ENCODE measurements at places on chromosomes 4 and X.

DNA sequence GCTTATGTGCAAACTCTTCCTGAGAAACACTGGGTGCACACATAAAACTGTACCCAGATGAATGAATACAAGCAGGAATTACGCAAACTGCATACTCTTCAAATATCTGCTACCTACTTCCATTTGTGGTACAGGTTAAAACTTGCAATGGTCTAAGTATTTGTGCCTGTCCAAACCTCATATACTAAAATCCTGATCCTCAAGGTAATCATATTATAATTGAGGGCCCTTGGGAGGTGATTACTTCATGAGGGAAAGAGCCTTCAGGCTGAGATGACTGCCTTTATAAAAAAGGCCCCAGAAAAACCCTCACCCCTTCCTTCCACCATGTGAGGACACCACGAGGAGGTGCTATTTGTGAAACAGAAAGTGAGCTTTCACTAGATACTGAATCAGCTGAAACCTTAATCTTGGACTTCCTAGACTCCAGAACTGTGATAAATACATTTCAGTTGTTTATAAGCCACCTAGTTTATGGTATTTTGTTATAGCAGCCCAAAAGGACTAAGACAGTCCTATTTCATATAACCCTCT, 1977.2 kb downstream of the PCDH7 start:
- DNase-seq: no peak

- DNase-seq: peak; percentile 13
Observed at GRCh38 chrX:56765811-56766553, 36.9 kb downstream of the NBDY start.

- DNase-seq: peak; percentile 8
Observed at GRCh38 chr4:101304916-101305315, 42.4 kb downstream of the PPP3CA start.

DNA sequence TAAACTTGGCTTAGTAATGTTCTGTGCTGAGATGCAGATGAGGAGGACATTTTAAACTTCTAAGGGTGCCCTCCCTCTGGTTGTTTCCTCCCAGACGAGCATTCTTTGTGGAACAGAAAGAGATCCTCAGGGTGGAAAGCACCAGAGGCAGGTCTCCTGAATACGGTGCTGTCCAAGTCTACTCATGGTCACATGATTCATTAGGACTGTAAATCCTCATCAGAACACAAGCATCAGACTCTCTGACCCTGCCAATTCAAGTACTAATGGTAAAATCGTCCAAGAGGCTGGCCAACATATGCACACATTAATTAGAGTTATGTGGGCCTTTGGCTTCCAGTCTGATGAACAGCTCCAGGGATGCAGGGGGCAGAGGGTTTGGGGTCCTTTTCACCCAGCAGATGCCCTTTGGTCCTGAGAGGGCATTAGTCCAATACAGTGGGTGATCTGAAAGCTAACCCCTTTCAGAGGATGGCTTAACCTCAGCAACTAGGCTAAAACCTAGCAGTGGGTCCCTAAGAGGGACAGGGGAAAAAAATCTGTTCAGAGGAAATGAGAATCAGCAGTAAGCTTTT, 18.2 kb downstream of the HAND2 start:
- no peak for DNase-seq

- no peak for DNase-seq
Observed at GRCh38 chr4:85812776-85813175, 337.8 kb downstream of the ARHGAP24 start.

DNA sequence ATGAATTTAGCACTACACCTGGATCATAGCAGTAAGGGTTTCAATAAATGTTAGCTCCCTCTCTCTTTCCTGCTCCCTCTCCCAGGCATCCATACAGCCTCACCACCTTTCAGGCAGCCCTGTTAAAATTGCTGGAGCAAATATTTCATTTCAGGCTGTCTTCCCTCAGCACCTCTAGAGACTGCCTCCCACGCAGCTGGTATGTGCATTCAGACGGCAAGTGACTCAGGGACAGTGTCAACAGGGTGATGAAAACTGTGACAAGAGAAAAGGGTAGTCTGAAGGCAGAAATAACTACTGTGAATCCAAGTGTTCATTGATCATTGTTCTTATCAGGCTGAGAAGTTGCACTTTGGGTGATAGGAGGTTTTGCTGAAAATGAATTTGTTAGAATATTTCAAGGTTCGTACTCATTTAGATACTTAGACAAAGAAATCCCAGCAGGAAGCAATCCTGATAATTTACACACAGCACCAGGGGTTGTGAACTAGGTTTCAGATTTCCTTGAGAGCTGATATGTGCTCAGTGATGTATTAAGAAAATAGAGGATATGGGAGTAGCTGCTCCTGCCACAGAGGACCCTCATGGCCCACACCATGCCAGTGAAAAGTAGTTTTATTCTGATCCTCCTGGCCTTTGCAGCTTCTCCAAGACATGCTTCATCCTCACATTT, 424.2 kb downstream of the FGF13 start:
- no peak for DNase-seq

GRCh38 chr4:5212255-5213013, 161.2 kb downstream of the STK32B start:
- DNase-seq: no peak

DNA sequence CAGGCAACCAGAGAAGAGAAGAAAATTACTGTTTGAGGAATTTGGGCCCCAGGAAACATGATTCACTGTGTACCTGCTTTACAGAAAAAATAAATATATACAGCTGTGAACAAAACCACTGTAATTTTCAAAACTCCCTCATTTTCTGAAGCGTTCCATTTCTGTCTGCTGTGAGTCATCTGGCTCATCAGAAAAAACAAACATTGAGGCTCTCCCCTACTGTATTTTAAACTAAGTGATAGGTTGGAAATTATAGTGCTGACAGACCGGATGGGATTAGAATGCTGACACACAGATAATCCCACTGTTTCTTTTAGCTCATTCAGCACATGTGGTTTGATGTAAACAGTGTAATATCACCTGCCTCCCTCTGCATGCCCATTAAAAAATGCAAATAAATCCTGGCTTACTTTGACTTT, 847.0 kb downstream of the TRIML1 start:
- DNase-seq: peak; percentile 36

- no peak for DNase-seq
Observed at GRCh38 chr4:87388901-87389300, 2.1 kb downstream of the HSD17B11 start.

DNA sequence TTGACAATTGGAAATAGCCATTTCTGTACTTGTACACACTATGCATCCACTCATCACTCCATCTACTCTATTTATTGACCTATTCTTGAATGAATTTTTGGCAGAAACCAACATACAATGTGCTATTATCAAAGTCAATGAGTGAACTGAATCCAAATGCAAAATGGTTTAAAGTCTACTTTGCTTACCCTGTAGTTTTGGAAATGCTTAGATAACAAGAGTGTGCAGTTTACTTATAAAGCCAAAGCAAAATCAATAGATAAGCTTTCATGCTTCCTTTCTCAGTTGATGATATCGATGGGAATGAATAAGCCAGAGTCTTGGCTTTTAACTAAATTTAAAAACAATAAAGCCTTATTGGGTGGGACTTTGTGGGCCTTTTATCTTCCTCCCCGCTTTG, 58.9 kb upstream of the SPANXB1 start:
- DNase-seq: no peak

- DNase-seq: no peak
Observed at GRCh38 chr4:78047366-78047765, 9.8 kb upstream of the FRAS1 start.

DNA sequence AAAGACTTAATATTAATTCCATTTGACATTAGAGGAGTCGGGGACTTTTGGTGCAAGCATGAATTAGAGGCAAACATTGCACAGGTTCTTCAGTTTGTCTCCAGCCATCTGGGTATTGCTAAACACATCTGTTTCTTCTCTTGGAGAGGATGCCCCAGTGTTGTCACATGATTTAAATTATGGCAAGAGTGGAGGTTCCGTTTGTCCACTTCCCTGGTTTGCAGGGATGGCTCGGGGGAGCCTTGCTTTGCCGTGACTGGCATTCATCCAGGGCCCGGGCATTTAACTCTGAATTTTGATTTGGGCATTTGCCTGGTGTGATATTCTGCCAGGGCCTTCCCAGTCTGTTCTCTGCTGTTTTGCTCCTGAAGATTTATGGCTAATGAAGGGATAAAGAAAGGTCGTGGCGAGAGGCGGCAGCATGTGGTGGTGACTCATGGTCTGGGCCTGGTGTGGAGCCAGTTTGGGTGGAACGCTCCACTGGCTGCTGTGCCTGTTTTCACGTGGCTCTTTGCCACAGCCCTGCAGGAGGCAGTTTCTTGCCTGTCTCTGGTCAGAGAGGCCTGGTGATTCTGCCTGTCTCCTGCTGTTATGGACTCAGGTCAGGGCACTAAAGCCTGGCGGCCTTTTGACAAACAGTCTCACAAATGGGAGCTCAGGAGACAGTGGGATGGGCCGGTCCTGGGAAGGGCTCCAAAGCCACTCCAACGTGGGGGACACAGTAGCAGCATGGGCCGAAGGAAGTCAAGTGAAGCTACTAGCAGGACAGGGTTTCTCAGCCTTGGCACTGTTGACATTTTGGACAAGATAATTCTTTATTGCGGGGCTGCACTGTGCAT, 99.4 kb upstream of the PGRMC2 start:
- DNase-seq: peak; percentile 90

DNA sequence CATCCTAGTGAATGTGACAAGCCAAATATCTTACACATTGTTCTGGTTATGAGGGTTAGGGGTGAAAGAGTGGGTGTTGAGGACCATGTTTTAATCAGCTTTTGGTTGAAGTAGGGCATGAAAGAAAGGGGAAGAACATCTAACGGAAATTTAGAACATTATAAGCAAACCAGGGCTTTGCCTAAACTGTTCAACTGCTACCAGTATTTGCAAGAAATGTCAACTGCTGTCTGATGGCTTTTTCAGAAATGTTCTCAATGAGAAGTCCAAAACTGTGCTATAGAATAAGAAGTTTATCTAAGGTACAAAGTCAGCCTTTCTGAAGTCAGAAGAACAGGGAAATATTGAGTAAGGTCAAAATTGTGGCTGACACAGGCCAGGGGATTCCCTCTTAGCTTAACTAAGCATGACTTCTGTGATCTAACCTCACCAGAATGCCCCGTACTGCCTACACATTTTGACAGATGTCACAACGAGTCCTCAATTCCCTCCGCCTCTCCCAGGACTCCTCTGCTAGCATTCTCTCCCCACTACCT, 67.1 kb downstream of the DTHD1 start:
- DNase-seq: no peak

DNA sequence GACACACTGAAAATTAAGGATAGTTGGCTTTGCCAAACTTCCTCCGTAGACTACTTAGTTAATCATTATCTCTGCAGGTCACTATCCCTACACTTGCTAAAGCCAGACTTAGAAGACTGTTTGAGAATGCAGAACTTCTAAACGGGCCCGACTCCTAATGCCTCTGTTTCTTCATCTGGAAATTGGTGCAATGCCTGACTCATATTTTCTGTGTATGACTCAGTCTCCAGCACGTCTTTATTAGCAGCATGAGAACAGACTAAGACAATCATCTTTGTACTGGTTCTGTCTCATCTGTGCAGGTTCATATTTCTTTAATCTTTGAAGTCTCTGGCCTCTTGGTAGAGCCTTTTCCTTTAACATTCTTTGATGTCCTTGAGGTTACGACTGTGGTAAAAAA, 411.9 kb upstream of the ACTRT1 start:
- DNase-seq: no peak

DNA sequence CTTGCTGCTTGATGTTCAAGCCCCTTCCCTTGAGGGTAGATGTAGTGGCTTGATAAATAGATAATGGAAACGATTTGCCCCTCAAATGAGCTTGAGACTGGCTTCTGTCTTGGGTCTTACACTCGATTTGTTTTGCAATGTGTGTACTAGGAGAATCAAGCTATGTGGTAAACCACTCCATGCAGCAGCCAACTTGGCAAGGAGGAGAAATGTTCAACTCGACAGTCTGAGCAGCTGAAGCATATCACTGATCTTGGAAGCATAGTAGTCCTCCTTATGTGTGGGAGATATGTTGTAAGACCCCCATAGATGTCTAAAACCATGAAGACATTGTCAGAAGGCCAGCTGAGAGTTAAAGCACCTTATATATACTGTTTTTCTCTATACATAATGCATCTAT, 125.3 kb downstream of the CCNG2 start:
- no peak for DNase-seq

DNA sequence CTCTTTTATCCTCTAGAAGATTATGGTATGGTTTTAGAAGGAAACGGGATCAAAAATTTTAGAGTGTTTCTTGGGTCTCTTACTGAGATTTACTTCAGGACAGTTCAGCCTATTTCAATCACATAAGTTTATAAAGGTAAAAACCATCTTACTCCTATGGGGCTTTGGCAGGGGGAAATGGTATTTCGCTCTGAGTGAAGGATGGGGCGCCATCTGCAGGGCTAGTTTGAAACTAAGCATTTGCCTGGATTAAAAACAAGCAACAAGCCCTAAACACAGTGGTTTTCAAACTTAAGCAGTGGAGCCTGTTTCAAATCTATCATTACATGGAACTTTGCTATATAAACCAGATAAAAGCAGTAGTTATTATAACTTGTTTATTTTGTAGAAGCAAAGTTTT, 361.5 kb upstream of the FMR1 start:
- no peak for DNase-seq

DNA sequence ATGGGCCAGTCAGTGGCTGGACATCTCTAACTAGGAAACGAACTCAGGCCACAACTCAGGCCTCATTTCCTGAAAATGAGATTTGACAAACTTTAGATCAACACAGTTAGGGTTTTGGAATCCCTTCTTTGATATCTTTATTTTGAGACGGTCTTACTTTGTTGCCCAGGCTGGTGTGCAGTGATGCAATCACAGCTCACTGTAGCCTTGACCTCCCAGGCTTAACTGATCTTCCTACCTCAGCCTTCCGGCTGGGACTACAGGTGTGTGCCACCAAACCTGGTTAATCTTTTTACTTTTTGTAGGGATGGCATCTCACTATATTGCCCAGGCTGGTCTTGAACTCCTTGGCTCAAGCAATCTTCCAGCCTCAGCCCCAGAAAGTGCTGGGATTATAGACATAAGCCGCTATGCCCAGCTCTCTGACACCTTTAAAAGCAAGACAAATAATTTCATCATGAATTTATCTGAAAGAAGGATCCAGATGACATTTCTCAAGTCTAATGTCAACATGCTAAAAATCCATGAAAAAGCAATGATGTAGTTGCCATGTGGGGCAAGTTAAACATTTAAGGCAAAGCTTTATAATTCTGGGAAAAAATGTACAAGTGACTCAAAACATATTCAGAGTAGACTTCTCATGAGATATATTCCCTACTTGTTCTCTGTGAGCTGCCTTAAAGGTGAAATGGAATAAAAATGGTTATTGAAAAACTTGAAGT, 89.1 kb upstream of the CBR4 start:
- DNase-seq: no peak

GRCh38 chr4:184147858-184148737, 69.6 kb downstream of the ENPP6 start:
- DNase-seq: no peak

- peak; percentile 54 for DNase-seq
Observed at GRCh38 chrX:23317799-23318724, 16.6 kb upstream of the PTCHD1 start.

DNA sequence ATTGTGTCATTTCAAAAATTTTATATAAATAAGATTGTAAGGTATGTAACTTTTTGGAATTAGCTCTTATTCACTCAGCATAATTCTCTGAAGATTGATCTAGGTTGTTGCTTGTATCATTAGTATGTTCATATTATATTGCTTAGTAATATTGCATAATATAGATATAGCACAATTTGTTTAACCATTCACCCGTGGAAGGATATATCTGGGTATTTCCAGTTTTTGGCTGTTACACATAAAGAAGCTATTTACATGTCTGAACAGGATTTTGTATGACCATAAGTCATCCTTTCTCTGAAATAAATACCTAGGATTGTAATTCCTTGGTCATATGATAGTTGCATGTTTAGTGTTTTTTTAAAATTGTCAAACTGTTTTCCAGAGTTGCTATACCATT, 82.5 kb downstream of the CPEB2 start:
- no peak for DNase-seq

Measured in GM03348 (cell line).